ENCODE measurements at places on chromosomes 3 and 15.

GRCh38 chr15:84631706-84632272, 22.3 kb downstream of the WDR73 start:
- no peak for DNase-seq

- DNase-seq = no peak
These were observed 30.7 kb upstream of the ST3GAL6 start for GRCh38 chr3:98732286-98733052.

DNA sequence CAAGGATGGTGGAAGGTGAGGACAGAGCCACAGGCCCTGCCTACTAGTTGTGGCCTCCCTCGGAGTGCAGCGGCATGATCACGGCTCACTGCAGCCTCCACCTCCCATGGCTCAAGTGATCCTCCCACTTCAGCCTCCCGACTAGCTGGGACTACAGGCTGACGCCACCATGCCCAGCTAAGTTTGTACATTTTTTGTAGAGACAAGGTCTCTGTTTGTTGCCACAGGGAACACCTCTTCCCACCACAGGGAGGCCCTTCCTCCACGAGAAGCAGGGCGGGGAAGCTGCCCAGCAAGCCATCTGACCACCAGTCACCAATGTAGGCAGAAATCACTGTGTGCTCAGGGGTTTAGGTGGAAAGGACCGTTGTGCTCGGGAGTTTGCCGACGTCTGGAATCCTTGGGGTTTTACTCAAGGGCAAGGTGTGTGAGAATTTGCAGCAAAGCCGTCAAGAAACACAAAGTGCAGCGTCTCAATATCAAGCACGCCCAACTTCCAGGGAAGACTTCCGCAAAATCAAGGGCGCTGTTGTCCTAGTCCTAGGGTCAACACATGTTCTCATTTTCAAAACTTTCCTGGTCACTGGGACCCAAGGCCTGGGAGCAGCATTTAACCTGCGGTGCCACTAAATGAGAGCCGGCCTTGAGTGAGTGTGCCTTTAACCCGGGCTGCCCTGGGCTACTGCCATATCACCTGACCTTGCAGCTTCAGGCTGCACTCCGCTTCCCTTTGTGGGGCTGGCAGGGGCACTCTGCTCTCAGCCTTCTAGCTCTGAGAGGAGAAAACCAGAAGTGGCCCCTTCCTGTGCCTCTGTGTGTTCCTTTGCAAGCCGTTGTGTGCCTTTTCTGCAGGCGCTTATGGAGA, 65.7 kb downstream of the SLC12A8 start:
- no peak for DNase-seq

GRCh38 chr3:122497425-122497824, 17.3 kb downstream of the KPNA1 start:
- DNase-seq = no peak

DNA sequence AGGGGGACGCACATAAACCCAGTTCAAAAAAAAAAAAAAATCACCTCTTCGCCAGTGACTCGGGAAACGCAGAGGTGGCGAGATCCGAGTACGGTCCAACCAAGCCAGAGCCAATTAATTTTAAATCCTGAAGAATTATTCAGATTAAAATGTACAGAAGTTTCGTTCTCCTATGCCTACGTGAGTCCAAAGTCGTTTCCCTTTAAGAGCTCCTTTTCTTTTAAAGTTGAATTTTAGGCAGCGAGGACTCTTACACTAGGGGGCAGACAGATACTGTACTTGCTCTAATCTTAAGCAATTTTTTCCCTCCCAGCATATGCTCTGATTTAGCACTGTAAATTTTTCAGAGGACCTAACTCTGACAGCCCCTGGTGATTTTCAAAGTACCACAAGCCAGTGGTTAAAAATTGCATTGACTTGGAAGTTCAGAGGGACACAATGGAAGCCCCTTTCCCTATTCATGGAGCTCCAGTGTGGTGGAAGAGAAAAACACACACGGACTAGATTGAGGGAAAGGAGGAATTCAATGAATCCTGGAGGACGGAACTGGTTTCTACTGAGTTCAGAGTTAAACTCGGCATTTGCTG, 3.3 kb upstream of the NR2F2 start:
- DNase-seq = peak; percentile 74

- no peak for DNase-seq
These were observed 718.6 kb upstream of the NECTIN3 start for GRCh38 chr3:110352841-110353604.

- no peak for DNase-seq
These were observed 1.4 kb downstream of the STRIT1 start for GRCh38 chr3:155292133-155292532.

- no peak for DNase-seq
These were observed 117.8 kb downstream of the TMEM266 start for GRCh38 chr15:76177491-76178040.

DNA sequence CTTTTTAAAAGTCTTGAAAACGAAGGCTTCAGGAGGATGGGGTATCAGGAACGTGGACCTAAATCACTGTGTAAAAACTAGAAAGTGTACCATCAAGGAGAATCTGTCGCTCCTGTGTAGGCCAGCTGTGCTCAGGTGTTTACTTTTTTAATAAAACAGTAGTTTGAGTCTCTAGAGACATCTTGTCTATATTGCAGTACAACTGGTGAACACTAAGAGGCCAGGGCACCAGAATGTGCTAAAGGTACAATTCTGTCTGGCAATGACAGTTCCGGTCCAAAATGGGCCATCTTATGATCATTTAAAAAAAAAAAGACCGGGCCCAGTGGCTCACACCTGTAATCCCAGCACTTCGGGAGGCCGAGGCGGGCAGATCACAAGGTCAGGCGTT, 61.8 kb upstream of the MCF2L2 start:
- DNase-seq = no peak

GRCh38 chr3:150355574-150355973, 52.5 kb upstream of the TSC22D2 start:
- no peak for DNase-seq

- no peak for DNase-seq
These were observed 68.2 kb upstream of the THRB start for GRCh38 chr3:24562895-24563294.

DNA sequence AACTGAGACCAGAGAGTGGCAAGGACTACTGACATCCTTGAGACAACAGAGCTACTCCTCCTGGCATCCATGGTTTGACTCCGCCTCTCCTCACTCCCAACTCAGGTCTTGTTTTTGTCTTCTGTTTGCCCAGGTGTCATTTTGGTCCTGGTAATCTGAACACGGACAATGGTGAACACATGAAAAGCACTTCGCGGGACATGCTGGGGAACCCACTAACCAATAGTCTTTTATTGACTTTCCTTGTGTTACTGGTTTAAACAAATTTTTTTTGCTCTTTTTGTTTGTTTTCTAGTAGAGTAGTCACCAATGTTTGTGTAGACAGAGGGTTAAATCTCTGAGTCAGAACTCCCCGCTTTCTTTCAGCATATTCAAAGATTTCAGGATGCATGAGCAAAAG, 38.4 kb downstream of the LARP6 start:
- DNase-seq = no peak

DNA sequence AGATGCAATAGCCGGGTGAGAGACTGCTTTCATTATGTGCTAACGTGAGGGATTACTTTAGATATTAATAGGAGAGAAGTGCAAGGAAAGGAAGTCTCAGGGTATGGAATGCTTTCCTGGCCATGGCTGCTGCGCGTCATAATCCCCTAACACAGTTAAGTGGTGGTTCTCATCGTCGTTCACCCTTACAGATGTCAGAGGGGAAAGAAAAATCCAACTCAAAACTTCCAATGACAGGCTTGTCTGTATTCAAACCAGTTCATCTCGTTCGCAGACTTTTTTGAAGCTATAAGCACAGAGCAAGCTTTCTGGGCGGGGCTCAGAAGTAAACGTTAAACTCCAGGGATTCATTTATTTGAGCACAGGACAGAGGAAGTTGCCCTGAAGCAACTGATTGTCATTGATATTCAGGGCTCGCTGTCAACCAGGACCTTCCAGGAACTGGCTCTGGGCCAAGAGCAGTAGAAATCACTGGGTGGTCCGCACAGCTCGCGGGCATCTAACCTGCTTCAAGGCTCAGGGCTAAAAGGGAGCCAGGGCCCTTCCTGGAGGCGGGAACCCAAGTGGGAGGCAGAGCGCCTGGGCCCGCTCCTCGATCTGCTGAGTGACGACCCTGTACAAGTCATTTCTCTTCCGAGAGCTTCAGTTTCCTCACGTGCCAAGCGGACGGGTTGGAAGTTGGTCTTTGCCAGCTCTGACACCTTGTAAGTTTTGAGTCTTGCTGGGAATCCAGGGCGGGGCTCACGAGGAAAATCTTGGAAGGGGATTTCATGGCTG, 1.1 kb upstream of the LPP start:
- no peak for DNase-seq

- no peak for DNase-seq
These were observed 17.9 kb upstream of the FAM81A start for GRCh38 chr15:59420108-59420507.

GRCh38 chr15:84034578-84035398, 200.8 kb upstream of the GOLGA6L4 start:
- no peak for DNase-seq

GRCh38 chr3:146881356-146881755, 276.2 kb upstream of the PLSCR5 start:
- no peak for DNase-seq

- no peak for DNase-seq
These were observed 229.3 kb downstream of the MCTP2 start for GRCh38 chr15:94460624-94461023.

DNA sequence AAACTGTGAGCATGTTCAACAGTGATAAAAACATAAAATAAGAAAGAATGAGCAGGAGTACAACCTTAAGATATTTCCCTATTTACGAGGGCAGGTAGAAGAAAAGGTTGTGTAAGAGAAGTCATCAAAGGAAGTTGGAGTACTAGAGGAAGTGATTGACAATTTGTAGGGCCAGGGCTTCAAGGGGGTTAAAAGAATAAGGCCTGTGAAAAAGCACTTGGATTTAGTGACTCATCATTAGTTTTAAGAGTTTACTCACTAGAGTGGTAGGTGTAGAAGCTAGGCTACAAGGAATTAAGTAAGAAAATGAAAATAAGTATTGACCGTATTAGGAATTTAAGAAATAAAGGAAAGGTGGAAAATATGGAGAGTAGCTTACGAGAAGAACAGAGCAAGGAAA, 23.6 kb downstream of the KCNMB3 start:
- no peak for DNase-seq

DNA sequence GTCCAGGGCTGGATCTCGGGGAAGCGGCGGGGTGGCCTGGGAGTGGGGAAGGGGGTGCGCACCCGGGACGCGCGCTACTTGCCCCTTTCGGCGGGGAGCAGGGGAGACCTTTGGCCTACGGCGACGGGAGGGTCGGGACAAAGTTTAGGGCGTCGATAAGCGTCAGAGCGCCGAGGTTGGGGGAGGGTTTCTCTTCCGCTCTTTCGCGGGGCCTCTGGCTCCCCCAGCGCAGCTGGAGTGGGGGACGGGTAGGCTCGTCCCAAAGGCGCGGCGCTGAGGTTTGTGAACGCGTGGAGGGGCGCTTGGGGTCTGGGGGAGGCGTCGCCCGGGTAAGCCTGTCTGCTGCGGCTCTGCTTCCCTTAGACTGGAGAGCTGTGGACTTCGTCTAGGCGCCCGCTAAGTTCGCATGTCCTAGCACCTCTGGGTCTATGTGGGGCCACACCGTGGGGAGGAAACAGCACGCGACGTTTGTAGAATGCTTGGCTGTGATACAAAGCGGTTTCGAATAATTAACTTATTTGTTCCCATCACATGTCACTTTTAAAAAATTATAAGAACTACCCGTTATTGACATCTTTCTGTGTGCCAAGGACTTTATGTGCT, 527 bp downstream of the B2M start:
- no peak for DNase-seq

- DNase-seq = peak; percentile 51
These were observed 103.7 kb downstream of the MYH15 start for GRCh38 chr3:108406661-108407206.

DNA sequence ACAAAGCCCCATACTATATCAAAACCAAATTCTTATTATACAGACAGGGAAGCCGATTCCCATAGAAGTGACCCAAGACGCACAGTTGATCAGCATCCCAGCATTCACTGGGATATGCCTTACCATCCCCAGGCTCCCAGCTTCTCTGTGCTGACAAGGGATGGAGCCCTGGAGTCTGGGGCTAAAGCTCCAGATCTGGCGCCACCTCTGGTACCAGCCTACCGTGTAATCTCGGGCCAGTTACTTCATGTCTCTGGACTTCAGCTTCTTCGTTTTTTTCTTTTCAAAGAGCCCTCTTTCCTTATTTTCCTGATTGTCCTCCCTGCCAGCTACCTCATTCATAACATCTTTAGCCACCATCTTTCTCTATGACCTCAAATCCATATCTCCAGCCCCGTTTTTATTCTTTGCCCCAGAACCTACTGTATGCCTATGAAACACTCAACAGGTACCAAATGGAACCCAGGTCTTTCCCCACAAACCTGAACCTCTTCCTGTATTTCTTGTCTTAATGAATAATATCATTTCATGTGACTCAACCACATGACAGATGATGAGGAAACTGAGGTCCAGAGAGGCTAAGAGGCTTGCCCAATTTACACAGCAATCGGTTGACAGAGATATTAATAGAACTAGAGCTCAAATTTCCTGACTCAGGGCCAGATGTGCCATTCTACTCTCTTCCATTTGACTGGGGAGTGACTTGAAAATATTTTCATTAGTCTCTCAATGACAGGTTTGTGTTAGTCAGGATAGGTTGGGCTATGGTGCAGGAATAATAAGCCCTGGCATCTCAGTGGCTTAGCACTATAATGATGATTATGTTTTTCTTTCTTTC, 85.4 kb upstream of the TLE3 start:
- DNase-seq = no peak

- no peak for DNase-seq
These were observed 98.2 kb downstream of the OSBPL10 start for GRCh38 chr3:31882895-31883294.

- no peak for DNase-seq
These were observed 76.3 kb upstream of the EPHB3 start for GRCh38 chr3:184485241-184485640.

All from NCI-H2081 treated with DMSO at 0.1 percent for 48 hours (cell line).